Anterior cingulate cortex (tissue), 58 donors: ENCODE measurements at places on chromosomes 16 and 17.

DNA sequence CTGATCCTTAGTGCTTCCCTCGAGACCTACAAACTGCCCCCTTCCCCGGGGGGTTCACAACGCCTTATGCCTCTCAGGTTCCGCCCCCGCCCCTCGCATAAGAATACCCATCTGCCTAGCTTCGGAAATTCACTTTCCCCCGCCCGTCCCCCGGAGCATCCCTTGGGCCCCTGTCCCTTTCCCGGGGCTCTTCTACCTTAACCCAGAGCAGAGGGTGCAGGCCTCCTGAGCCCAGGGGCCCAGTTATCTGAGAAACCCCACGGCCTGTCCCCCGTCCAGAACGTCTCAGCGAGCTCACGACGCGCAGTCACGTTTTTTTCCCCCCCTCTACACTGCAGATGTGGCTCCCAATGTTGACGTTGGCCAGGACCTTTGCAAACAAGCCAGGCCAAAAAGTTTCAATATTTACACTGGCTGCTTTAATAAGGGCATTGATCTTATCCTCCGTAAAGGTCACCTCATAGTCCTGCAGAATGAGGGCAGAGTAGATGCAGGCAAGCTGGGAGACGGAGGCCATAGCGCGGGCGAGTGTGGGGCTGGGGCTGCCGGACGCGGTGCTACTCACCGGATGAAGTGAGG is 1.4 kb upstream of the NBR1 start:
- no peak for DNase-seq

DNA sequence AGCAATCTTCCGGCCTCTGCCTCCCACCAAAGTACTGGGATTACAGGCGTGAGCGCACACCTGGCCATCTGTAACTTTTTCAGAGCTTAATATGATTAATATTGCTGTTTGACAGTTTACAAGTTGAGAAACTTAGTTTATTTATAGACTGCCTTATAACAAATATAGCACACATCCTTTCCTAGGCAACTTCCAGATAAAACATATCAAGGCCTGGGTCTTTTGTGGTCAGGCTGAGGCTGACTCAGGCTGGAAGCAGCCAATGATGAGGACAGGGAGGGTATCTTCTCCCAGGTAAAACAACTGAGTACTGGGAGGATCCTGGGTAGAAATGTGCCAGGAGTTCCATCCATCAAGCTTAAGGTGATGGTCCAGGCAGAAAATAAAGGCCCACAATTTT is 16.2 kb downstream of the LUC7L start:
- DNase-seq = no peak

DNA sequence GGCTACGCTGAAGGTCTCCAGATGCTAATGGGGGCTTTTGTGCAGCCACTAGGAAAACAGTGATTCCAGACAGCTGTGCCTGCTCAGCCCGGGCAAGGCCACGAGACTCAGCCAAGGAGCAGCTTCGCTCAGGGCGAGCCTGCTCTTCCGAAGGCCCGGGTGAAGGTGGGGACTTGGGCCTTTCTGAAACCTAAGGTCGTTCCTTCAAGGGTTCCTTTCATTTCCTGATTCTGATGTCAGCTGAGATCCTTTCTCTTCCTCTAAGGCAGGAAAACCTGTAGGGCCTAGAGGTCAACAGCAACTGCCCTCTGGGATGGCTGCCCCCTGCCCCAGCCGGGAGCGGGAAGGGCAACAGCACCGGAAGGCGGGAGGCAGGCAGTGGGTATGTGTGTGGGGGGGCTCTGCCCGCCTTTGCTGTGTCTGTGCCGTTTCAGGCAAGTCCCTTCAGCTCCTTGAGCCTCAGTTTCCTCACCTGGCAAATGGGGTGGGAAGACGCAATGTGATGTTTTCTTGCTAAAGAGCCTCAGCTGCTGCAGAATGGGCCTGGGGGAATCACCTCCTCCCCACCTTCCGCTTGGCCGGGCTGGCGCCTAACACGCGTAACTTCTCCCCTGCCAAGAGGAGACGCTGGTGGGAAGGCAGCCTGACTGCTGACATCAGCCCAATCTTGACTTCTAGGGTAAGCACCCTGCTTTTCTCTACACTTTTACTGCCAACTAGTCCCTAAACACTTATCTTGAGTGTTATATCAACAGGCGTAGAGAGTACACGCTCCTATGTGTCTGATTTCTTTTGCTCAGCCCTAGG is 32.8 kb downstream of the IRF8 start:
- DNase-seq = no peak

- DNase-seq = no peak
Measured at GRCh38 chr16:80804526-80805383, at the start of gene CDYL2. Gene CDYL2 (minus strand): TSS chr16:80804598. CDS start chr16:80804173, 425 bp downstream.

DNA sequence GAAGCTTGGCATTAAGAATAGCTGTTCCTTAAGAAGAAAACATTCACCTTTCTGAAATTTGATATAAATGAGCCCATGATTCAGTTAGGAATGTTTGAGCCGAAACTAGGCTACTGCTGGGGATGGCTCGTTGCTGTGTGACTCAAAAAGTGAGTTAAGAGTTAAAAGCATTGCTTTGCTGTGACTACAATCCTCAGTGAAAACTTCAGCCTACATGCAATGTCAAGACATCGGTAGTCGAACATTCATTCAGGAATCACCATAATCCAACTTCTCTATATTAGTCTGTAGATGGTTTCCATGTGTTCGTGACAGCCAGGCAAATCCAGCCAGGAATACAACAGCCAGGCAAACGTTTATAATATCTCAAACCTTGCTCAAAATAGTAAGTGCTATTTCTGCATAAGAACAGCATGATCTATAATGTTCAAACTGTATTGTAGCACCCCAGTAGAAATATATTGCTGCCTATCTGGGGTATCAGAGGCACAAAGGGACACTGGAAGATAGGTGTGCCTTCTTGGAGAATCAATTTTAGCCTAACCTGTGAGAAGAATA is 1225.1 kb downstream of the CDH8 start:
- DNase-seq = no peak

DNA sequence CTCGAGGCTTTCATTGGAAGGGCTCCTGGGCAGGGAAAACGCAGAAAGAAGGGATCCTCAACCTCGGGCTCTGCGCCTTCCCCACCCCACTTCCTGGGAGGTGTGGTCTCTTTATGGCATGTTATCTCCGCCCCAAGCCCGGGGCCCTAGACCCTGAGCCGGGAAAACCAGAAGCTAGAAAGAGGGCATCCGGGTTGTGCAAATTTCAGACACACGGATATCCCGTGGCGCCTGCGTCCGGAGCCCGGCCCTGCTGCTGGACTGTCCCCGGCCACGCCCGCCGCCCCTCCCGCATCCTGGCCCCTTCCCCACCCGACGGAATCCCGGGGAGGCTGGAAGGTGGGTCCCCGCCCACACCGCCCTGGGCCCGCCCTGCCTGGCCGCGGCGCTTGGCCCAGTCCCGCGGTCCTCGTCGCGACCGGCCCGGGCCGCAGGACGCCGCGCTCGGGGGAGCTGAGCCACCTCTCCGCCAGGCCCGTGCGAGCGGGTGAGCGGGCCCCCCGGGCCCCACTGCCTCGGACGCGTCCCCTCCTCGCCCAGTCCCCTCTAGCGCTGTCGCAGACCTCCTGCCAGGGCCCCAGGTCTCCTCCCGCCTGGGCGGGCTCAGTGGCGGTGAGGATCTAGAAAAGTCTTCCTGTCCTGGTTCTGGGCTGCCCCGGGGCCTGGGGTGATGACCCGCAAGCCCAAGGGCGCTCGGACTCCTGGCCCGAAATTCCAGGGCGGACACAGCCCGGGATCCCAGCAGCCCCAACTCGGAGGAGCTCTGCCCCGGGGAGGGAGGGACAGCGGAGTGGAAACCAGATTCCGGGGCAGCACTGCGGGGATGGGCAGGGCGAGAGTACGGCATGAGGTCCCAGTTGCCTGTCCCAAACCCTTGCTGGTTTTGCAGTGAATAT is at the start of gene SLC16A5:
Gene SLC16A5, plus strand, starts transcription at position 397 of the 896 bp plus-strand sequence. CDS start 5,683 bp downstream, outside the sequence.
- DNase-seq = no peak

DNA sequence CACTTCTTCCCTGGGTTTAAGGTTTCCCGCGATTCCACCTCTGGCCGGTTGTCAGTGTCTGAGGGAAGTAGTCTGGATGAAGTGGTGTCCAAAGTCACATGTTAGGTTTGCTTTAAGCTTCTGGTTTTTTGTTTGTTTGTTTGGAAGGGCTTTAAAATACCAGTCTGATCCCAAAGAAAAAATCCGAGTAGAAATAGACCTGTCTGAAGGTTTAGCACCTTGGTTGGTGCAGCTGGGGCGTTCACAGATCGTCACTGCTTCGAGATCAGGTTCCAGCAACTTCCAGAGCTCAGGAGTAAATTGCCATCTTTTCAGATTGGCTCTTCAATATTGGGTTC is 567 bp downstream of the TMEM97 start:
- no peak for DNase-seq

DNA sequence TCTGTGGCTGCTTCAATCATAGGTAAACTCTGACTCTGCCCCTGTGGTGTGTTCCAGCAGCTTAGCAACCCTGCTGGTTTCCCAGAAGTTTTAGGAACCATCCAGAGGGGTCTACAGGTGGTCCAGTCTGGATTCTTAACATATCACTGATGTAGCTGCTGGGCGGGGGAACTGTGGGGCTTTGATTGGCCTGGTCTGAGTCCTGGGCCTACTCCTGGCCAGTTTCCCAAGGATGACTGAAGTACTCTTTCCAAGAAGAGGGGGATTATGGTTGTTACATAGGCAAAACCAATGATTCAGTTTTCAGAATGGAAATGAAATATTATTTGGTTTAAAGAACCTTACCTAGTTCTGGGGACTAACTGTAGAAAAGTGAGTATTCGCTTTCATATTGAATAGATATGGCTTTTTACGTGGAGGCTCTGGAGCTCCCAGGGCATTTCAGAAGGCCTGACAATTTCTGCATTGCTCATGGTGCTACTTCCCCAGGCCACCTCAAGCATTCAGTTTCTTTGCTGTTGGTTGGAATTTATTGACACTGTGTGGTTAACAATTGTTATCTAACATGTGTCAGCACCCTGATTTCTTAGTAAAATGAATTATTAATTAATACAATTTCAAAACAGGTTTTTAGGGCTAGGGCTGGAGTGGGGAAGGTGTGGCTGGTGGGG is 38.4 kb downstream of the EPN2 start:
- no peak for DNase-seq

- DNase-seq = peak; percentile 48
Measured at GRCh38 chr16:84672276-84673202, 24.2 kb downstream of the KLHL36 start.

DNA sequence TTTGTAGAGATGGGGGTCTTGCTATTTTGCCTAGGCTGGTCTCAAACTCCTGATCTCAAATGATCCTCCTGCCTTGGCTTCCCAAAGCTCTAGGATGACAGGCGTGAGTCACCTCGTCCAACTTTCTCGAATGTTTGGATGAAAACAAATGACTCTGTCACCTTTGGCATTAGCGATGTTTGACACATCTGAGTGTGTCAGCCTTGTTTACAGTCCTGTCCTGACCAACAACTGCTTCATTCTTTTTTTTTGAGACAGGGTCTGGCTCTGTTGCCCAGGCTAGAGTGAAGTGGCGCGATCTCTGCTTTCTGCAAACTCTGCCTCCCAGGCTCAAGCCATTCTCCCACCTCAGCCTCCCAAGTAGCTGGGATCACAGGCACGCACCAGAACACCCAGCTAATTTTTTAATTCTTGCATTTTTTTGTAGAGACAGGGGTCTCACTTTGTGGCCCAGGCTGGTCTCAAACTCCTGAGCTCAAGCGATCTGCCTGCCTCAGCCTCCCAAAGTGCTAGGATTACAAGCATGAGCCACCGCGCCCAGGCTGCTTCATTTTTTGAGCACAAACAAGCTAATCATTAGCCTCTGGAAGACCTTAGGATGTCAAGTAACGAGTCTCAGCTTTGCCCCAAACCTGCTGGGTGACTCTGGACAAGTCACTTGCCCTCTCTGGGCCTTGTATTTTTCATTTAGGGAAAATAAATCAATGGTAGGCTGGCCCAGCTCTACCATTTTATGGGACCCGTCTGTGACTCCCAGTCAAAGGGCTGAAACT is 7.4 kb downstream of the MYH11 start:
- DNase-seq = no peak

DNA sequence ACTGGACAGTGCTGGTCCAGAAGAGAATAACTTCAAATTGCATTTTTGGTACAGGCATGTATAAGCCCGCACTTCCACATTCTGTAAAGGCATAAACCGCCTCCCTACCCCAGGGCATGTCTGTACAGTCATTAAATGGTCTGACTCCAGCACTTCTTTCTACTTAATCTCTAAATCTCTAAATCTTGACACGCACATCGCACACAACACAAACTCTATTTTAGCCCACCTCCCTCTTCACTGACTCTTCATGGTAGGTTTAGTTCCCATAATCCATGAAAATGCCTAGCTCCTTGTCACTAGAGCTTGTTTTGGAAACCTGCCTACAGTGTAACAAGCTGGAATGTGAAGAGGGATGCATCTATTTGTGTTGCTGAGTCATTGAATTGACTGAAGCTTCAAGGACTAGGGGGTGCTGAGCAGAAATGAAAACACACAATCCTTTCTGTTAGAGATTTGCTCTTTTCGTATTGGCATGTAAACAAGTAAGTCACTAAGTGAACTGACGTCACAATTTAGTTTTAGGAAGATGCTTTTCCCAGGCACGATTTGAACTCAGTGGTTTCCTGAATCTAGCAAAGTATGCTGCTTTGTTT is 1.6 kb upstream of the DUSP14 start:
- no peak for DNase-seq

GRCh38 chr16:70779361-70779760 is 21.6 kb downstream of the VAC14 start:
- DNase-seq = no peak

GRCh38 chr17:77405867-77406732 is 265.3 kb downstream of the SEC14L1 start:
- no peak for DNase-seq

DNA sequence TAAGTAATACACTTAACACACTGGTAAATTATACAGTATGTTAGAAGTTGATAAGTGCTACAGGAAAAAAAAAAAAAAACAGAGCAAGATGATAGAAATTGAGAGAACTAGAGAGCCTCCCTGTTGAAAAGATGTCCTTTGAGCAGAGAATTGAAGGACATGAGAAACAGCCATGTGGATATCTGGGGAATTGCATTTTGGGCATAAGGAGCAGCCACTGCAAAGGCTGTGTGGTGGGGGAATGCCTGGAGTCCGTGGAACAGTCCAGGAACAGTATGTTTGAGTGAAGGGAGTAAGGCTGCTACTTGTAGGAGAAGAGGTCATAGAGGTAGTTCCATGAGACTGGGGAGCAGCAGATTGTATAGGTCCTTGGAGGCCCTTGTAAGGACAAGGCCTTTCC is 178.4 kb downstream of the FTO start:
- no peak for DNase-seq

DNA sequence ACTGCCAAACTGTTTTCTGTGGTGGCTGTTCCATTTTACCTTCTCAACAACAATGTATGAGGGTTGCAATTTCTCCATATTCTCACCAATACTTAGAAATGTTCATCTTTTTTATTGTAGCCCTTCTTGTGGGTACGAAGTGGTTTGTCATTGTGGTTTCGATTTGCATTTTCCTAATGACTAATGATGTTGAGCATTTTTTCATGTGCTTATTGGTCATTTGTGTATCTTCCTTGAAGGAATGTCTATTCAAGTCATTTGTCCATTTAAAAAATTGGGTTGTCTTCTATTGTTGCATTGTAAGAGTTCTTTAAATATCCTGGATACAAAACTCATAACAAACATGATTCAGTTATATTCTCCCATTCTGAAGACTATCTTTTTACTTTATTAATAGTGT is 47.5 kb upstream of the CCL2 start:
- no peak for DNase-seq

GRCh38 chr17:48993951-48994350 is 3.2 kb upstream of the IGF2BP1 start:
- no peak for DNase-seq
